ENCODE measurements at places on chromosomes 11 and 22. TPM values are rescaled to one million over a fixed set of nuclear protein-coding genes. Genes with fewer than 3 reads are reported as not detected.

DNA sequence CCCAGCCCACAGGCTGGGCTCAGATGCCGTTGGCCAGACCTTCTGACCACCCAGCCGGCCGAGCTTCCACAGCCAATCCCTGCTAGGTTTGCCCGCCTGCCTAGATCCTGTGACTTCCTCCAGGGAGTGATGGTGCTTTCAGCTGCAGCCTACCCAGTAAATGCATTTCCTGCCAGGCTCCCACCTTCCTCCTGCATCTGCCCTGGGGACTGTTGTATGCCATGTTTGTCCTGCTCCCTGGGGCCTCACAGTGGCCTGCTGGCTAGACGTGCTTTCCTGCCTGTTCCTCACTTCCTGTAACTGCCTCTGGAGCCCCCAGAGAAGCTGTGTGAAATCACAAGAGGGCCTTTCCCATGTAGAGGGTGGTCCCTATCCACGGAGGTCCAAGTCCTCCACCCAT, 86.2 kb downstream of the GALNT18 start:
- DNase-seq = no peak
- H3K4me3 ChIP-seq = no peak overlapping the region
- peaks cover 10% of the 10 kb centered on the region for H3K4me1 ChIP-seq
- H3K27ac ChIP-seq = no peak overlapping the region

- H3K4me1 ChIP-seq = no peaks in the 10 kb centered on the region
- H3K4me3 ChIP-seq = no peak overlapping the region
- H3K27me3 ChIP-seq = no peaks in the 10 kb centered on the region
- H3K36me3 ChIP-seq = no peaks in the 10 kb centered on the region
- H3K27ac ChIP-seq = no peak overlapping the region
- DNase-seq = no peak
Measured at GRCh38 chr11:24819006-24819405, 322.2 kb downstream of the LUZP2 start.

DNA sequence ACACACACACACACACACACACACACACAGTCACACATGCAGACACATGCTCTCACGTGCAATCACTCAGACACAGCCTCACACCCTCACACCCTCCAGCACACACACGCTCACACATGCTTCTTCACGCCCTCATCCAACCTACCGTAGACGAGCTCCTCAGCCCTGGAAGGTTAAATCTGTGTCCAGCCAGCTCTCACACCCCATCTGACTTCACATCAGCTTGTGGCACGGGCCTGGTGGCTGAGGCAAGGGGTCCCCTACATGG, 1.3 kb upstream of the SCUBE1 start:
- peaks cover 25% of the 10 kb centered on the region for H3K4me1 ChIP-seq
- peaks cover 60% of the 10 kb centered on the region for H3K27me3 ChIP-seq
- DNase-seq = no peak
- H3K27ac ChIP-seq = no peak overlapping the region
- H3K4me3 ChIP-seq = no peak overlapping the region

NXPE2 gene
- total RNA-seq = not detected

DNA sequence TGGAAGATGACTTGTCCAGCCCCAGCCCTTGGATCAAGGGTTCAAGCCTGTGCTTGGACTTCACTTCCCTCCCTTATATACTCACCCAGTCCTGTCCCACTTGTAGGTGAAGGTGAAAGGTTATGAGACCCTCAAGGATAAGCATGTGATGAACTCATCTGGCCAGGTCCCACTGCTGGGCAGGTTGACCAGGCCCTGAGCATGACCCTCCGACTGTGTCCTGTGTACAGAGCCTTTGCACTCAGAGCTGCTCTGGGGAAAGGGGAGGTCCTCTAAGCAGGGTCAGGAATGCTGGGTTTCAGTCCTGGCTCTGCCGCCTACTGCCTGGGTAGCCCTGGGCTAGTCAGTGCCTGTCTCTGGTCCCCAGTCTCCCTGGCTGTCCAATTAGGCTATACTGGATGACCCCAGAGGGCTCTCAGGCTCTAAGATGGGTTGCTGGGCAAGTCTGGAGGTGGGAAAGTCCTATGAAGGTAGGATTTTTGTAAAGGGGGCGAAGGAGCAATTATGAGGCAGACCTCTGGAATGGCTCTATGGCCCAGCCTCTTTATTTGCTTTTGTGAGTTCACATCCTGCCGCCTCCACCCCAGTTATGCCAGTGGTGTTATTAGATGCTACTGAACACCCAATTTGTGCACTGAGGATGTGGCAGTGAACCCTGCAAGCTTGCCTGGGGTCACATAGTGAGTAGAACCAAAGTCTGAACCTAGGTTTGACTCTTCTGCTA, 14.1 kb downstream of the DGAT2 start:
- H3K4me1 ChIP-seq = peaks cover 6% of the 10 kb centered on the region
- H3K4me3 ChIP-seq = no peak overlapping the region
- H3K27me3 ChIP-seq = no peaks in the 10 kb centered on the region
- H3K36me3 ChIP-seq = no peaks in the 10 kb centered on the region
- H3K27ac ChIP-seq = no peak overlapping the region

MUC5AC gene
- not detected for total RNA-seq

P2RX3 gene
- total RNA-seq = 2.4 TPM

DNA sequence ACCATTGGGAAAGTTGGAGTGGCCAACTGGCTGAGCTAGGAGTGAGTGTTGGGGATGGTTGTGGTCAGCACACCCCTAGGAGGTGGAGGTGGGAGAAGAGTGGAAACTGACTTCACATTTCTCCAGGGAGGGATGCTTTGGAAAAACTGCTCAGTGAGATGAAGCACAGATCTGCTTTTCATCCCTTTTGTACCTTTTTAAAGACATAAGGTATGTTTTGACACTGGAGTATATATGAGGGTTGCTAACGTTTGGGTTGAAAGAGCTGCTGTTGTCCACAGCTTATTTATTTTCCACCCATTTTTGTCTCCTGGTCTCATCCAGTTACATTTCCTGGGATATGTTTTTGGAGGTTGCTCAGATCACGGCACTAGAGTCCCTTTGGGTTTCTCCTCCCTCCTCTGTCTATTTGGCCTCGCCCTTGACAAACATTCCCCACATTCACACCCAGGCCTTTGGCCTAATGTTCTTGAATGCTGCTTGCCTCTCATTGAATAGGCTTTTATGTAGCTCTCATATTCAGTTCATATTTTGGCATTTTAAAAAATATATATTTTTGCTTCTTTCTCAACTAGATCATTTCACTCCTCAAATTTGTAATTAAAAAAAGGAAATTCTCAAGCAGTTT, 8.3 kb downstream of the SREBF2 start:
- H3K4me3 ChIP-seq = no peak overlapping the region
- no peaks in the 10 kb centered on the region for H3K27me3 ChIP-seq
- peaks cover 3% of the 10 kb centered on the region for H3K36me3 ChIP-seq
- no peak for DNase-seq
- peaks cover 30% of the 10 kb centered on the region for H3K4me1 ChIP-seq
- H3K27ac ChIP-seq = peak overlapping the region; percentile 86

DNA sequence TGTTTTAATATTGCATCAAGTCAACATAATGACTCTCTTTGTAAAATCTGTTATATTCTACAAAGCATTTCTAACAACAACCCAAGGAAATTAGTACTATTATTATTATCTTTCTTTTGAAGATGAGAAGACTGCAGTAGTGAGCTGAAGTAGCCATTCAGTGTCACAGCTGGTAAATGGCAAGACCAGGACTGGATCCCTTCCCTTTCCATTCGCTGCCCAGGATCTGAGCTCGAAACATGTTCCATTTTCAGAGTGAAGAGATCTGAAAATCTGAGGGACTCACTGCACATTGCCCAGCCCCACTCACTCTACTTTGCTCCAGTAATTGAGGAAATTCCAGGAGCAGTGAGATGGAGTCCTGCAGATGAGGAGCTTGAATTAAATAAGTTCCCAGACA, 240.0 kb upstream of the BLID start:
- peaks cover 10% of the 10 kb centered on the region for H3K4me1 ChIP-seq
- DNase-seq = no peak
- no peak overlapping the region for H3K4me3 ChIP-seq
- no peak overlapping the region for H3K27ac ChIP-seq
- no peaks in the 10 kb centered on the region for H3K27me3 ChIP-seq

DNA sequence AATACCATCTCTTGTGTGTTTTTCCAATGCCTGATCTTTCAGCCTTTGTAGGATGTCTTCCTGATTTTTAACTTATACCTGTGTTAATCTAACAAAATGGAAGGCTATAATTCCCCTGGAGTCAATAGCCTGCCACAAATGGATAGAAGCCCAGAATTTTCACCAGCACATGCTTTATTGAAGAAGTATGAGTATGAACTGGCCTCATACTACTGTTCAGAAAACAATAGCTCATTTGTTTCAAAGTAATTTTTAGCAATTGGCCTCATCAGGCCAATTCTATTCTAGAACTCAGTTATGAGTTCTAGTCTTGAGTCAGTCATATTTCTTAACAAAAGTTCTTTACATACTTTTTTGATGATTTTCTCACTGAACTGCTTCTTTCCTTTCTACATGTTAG, 40.6 kb upstream of the SLC37A2 start:
- no peak overlapping the region for H3K4me3 ChIP-seq
- H3K27me3 ChIP-seq = no peaks in the 10 kb centered on the region
- DNase-seq = no peak
- no peak overlapping the region for H3K27ac ChIP-seq

RASD2 gene
- 0.19 TPM for total RNA-seq

- H3K36me3 ChIP-seq = no peaks in the 10 kb centered on the region
- H3K4me3 ChIP-seq = no peak overlapping the region
- H3K27ac ChIP-seq = no peak overlapping the region
- no peaks in the 10 kb centered on the region for H3K27me3 ChIP-seq
Measured at GRCh38 chr11:22244986-22245592, 52.2 kb downstream of the ANO5 start.

TRIM51 gene
- not detected for total RNA-seq

ADAMTS15 gene
- total RNA-seq = 0.25 TPM
